ENCODE measurements at places on chromosomes 5 and 9.
A peak's percentile ranks its signal among the peaks of the same experiment; 100 is the strongest.

DNA sequence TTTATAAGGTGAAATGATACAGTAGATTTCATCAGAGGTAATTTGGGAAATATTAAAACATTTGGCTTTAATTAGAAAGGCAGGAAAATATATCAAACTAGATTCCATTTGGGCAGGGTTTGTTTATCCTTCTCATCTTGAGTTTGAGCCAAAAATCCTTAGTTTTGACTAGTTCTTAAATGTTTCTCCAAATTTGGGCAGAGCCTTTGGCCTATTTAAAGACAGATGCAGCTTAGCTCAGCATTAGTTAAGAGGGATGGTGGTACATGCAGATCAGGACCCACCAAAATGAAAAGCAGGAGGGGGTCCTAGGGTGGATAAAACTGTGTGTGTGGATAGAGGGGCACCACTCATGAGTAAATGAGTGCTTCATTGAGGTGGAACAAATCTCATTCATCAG lies 20.3 kb upstream of the ARRDC3 start:
- DNase-seq: no peak

DNA sequence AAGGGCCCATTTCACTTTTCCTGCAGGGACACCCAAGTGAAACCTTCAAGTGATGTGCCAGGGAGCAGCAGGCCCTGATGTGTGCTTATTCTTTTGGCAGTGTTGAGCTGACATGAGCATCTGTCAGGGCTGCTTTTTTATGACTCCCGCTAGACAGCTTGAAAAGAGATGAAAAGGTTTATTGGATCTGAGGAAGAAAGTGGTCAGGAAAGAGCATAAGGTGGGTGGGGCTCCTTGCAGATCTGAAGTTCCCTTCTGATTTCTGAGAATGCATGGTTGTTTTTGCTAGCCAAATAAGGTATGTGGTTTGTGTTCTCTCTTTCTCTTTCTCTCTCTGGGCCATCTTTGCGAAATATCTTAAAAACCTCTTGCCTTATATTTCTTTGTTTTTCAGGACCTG lies 316.1 kb downstream of the DMRT2 start:
- DNase-seq: no peak

DNA sequence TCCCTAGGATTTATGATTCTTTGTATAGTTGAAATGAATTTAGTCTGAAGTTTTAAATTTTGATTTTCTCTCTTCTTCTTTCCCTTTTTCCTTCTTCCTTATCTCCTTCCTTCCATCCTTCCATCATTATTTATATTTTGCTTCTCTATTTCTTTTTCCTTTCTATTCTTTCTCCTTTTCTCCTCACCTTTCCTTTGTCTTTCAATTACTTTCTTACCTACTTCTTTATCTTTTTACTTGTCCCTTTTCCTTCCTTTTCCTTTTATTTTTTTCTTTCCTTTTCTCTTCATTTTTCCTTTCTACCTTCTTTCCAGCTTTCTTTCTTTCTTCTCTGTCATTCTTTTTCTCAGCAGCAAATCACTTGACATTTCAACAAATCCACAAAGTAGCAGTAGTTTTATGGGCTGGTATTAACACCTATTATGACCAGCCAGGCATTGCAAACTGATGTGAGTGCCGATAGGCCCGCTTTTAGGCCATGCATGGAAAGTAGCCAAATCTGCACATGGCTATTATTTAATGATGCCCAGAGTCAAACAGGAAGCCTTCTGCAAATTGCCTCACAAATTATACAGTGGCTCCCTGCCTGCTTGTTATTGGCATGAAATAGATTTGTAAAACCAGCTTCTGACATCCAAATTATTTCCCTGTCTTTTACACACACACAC lies 37.1 kb upstream of the NR3C1 start:
- DNase-seq: no peak

DNA sequence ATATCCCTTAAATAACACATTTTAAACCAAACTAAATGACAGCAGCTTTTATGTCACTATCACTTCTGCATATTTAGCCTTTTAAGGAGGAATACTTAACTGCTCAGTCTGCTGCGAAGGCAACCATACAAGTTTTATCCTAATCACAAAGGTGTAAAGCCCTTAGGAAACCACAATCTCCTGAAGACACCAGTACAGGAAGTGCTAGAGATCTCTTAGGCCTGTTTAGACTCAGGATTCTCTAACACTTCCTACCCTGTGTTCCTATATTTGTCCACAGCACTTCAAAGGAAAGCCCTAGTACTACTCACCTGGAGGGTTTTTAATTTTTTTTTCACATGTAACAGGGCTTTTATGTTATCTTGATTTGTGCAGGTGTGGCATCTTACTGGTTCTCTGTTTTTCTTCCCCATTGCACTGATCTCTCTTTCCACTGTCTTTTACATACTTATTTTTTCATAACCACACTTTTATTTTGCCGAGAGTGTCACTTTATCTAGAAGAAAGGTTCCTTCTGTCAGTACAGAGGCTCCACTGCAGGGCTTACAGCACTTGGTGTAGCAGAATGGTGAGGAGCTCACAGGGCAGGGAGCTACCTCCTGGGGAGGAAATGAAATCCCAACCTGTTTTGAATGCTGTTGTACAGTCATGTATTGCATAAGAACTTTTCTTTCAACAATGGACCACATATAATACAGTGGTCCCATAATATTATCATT lies 1060.6 kb upstream of the ACO1 start:
- no peak for DNase-seq

DNA sequence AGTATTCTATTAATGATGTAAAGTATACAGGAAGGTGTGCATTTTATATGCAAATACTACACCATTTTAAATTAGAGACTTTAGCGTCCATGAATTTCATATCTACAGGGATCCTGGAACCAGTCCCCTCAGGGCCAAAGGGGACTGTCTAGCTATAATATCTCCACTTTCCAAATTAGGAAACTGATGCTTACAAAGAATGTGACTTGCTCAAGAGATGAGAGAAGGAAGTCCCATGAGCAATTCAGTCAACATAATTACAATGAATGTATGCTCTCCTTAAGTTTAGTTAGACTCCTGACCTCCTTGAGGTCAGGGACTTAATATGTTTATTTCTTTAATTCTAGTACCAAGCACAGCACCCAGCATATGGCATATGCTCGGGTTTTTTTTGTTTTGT lies 23.7 kb downstream of the NIPBL start:
- DNase-seq: no peak

DNA sequence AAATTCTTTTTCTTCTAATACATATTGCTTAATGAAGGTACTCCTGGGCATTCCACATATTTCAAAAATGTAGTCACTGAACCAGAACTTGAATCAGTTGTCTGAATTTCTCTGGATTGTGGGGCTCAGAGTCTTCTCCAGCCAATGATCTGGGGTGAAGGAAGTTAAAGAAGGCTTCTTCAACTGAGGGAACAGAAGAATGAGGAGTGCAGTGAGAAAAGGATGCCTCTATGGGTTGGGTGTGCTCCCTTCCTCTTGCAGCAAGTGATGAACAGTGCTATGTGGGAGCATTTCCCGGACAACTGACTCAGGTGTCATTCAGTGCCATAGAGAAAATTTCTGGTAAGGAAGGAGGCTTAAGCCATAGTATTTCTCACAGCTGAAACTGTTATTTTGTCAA lies 7.9 kb downstream of the LNPEP start:
- DNase-seq: no peak

DNA sequence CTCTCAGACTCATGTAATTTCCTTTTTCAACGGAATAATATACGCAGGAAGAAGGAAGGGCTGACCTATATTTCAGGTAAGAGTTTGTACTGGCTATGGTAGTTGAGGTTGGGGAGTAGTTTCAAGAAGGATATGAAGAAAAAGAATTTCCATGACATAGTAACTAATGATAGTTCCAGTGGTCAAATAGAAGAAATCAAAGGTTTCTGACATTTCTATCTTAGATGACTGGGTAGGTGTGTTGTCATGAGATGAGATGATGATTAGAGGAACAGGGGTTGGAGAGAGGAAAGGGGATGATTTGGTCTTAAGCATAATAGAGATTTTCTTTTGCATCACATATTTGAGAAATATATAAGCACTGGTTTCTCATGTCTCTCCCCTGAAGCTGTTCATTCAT lies 166.0 kb downstream of the SPATA31D1 start:
- no peak for DNase-seq

GRCh38 chr5:172931001-172931536 lies 28.2 kb upstream of the RPL26L1 start:
- peak; percentile 55 for DNase-seq

- DNase-seq: no peak
These were observed 267.5 kb downstream of the ZSWIM6 start for GRCh38 chr5:61599370-61600122.

DNA sequence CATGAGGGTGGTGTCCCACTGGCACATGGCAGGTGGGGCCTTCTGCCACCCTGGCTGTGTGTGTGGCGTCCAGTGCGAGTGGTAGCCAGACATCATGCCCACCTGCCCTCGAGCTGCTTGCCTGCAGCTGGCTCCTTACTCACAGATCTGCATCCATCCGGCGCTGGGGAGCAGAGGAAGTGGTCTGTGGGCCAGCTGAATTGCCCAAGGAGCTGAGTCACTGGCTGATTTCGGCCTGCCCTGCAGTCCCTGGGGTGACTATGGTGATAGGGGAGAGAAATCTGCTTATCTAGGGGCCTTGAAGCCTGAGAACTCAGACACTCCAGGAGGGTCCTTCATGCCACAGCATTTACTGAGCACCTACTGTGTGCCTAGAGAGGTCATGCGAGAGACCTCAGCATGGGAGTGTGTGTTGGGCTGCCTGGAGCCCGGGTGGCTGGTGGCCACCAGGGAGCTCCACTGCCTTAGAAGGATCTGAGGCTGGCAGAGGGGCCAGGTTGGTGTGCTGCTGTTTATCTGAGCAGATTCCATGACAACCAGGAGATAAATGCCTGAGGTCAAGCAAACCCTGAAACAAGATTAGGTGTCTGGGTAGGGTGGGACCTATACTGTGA lies 57.1 kb downstream of the SLC22A5 start:
- DNase-seq: peak; percentile 73

DNA sequence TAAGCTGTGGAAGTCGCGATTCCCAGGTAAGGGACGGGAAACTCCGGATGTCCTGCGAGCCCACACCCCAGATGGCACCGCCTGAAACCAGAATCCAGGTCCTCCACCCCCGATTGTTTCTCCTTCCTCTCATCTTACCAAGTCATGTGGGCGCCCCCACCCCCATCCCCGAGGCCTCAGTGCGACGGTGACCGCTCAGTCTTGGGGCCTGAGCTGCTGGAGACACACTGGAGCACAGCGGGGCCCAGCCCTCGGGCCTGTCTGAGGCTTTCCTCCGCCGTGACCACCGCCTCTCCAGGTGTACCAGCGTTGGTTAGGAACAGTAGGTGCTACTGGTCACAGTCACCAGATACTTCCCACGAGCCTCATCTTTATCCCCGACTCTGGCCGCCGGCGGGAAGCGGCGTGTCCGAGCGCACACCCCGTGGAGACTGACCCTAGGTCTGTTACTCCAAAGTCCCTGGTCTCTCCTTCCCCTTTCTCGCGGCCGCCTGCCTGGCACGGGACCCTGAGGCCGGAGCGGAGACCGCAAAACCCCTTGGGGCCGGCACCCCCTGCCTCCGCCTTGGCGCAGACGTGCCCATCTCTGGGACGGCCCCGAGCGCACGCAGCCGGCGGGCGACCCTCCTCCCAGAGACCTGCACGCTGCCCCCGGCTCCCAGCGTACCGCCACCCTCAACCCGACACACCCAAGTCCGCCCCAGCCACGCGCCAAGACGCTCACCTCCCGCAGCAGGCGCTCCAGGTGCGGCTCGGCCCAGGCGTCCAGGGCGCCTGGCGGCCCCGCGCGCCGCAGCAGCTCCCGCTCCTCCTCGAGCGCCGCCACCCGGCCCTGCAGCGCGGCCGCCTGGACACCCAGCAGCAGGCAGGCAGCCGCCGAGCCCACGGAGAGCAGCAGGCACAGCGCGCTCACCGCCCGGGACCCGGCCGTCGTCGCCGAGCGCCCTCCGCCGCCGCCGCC lies 733 bp downstream of the COL23A1 start:
- DNase-seq: no peak

DNA sequence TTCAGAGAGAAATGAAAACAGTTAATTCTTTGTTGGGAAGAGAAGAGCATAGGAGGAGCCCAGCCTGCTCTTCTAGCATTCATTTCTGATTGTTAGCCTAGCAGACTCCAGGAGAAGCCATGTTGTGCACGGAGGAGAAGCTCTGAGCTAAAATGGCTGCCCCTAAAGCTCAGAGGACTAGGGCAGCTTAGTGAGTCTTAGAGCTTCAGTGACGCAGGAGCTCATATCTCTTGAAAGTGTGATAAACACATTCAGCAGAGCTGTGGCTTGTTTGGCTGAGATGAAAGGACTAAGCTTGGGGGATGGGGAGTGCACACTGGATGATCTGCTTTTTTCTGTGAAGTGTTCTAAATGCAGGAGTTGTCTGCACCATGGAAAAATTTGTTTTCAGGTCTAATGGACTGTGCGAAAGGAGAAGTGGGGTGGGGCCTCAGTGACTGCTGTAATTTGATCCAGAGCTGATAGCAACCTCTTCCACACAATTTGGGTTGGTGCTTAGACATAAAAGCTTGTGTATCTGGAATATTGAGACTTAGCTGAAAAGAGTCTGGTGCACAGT lies 58.5 kb downstream of the ZNF462 start:
- no peak for DNase-seq

- DNase-seq: no peak
These were observed 287.4 kb upstream of the TARS1 start for GRCh38 chr5:33153372-33153771.

- no peak for DNase-seq
These were observed 94.6 kb downstream of the ADAMTS2 start for GRCh38 chr5:179250561-179251225.

DNA sequence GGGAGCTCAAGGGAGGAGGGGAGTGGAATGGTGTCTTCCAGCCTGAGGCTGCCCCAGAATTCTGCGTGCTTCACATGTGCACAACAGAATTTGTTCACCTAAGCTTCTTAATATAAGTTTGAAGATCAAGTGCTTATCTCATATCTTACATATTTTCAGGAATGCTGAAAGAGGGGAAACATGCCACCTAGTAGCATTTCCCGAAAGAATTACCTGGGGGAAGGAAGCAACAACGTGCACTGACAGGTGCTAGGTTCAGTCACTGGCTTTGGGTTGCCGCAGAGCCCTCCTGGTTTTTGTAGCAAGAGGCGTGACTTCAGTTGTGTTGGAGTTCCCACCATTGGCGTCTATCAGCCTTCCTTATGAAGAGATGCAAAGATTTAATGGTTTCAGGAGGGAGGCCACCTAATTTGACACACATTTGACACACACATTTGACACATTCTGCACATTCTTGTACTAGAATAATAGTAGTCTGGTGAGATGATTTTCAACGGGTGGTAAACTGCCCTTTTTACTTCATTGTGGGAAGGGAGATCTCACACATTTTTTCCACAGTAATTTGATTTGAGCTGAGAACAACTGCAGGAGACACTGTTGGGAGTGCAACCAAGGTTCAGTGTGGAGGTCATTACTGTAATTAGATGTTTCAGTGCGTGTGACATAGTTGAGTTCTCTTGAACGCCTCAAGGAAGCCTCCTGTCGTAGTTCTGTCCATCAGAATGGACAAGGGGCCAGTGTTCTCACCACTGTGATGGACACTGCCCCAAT lies 481.3 kb downstream of the CCDC171 start:
- no peak for DNase-seq

Measured in T1000 (cell line).